ENCODE measurements at places on chromosomes 1 and 21.

- no peak for DNase-seq
These were observed 34.8 kb downstream of the CDCP2 start for GRCh38 chr1:54117815-54118563.

DNA sequence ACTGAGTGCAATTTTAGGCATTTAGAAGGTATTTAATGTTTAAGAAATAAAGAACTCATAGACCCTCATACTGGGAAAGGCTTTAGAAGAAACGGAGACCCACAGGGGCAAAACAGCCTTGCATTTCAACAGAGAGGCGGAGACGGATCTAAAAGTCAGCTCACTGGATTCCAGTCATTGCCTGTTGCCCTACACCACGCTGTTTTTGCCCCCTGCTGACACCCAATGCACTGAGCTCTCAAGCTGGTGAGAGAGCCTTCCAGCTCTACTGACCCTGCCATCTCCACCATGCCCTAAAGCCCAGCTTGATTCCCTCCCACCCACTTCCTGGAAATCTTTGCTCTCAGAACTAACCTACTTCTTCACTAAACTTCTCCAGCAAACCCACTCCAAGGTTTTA, 7.2 kb upstream of the TRAF3IP3 start:
- DNase-seq: no peak

DNA sequence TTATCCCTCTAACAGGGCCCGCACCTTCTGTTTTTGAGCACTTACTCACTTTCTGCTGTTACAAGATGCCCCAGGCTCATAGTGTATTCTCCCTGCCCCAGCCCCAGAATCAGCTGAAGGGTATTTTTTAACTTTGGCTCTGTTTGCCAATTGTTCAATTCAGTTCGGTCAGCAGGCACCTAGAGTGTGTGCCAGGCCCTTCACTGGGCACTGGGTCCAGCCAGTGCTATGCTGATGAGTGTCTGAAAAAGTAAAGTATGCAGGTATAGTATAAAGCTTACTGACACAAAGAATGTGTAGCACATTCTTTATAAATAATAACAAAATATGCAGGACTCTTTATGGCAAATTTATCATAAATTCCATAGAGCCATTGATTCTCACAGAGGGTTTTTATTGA, 35.0 kb downstream of the FHAD1 start:
- no peak for DNase-seq

- DNase-seq: no peak
These were observed 14.8 kb upstream of the ETS2 start for GRCh38 chr21:38790961-38791360.

DNA sequence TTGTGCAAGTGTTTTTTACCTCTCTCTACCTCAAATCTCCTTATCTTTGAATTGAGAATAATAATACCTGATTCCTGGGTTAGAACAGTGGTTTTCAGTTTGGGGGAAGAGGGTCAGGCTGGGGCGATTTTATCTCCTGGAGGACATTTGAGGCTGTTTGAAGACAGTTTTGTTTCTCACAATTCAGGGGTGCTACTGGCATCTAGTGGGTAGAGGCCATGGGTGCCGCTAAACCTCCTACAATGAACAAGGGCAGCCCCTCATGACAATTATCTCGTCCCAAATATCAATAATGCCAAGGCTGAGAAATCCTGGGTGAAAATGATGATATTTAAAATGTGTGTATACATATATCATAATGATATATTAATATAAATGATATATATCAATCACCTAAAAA, 139.1 kb upstream of the USH2A start:
- DNase-seq: no peak

DNA sequence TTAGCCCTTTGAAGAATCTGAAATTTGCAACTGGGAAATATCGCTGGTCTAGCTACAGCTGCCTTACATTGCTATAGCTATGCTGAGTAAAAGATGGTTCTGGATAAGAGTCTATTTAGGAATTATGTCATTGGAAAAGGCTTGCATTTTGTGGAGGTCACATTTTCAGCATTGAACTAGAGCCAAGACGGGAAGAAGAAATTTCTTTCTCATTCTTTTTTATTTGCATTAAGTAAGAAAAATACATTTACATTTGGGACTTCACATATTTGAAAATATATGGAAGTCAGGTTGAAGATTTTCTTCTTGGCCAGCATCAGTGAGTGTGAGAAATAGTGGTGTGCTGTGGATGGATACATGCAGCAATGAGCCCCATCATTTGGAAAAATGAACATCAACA, 291.6 kb downstream of the PTBP2 start:
- DNase-seq: no peak

All from GM12892 (cell line).